ENCODE measurements at places on chromosomes 16 and 17.

DNA sequence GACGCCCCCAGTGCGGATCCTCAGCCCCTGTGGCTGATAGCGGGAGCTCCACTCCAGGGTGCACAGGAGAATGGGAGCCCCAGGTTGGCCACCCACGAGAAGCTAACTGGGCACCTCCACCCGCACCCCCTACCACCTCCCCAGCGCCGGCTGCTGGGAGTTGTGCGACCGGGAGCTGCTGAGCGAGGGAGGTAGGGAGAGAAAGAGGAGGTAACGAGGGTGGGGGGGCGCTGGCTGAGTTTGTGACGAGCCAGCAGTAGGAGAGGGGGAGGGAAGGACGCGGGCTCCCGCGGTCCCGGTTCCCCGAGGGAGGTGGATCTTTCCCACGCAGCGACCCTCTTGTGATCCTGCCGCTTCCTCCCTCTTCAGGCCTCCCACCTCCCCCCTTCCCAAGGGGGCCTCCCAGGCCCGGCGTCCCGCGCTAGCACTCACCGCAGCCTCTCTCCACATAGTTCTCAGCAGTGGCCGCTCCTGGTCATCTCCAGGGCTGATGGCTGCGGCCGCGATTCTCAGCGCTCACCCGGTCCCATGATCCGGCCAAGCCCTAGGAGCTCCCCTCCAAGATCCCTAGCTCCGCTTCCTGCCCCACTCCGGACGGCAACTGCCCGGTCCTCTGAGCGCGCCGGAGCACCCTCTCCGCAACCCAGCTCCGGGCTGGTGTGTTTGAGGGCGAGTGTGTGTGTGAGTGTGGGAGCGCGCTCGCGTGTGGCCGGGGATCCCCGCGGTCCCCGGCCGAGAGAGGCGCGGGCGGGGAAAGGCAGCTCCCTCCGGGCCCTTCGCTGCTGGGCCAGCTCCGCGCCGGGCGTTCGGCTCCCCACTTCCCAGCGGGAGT is at the start of gene GRIN2A:
GRIN2A (minus strand) TSS at position 207 of the 832 bp plus-strand sequence. CDS start 2,017 bp downstream, outside the sequence.
- no peak for DNase-seq

- DNase-seq, result no peak
These were observed 86.4 kb downstream of the FOXL1 start for GRCh38 chr16:86664522-86665318.

- no peak for DNase-seq
These were observed 588.6 kb upstream of the KIF2B start for GRCh38 chr17:53234138-53234537.

DNA sequence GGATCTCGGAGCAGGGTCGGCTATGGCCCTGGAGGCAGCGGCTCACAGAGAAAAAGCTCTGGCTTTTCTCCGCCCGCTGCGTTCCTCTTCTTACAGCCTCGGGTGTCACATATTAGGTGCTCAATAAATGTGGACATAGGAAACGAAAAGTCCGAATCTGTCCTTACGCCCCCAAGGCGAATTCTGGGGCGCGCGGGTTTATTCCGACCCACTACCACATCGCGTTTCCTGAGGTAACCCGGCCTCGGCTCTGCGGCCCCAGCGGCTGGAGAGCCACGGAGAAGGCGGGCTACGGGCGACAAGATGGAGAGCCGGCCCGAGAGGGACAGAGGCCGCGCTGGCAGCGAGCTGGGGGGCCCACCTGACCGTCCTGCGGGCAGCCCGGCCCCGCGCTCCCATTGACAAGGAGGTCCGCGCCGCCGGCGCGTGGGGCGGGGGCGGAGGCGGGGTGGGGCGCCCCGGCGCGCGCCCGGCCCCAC is 573 bp upstream of the GNAO1 start:
- no peak for DNase-seq

- no peak for DNase-seq
These were observed 693 bp downstream of the CLDN7 start for GRCh38 chr17:7261379-7262191.

GRCh38 chr16:48029768-48030167 is 126.0 kb downstream of the ABCC12 start:
- DNase-seq, result no peak

DNA sequence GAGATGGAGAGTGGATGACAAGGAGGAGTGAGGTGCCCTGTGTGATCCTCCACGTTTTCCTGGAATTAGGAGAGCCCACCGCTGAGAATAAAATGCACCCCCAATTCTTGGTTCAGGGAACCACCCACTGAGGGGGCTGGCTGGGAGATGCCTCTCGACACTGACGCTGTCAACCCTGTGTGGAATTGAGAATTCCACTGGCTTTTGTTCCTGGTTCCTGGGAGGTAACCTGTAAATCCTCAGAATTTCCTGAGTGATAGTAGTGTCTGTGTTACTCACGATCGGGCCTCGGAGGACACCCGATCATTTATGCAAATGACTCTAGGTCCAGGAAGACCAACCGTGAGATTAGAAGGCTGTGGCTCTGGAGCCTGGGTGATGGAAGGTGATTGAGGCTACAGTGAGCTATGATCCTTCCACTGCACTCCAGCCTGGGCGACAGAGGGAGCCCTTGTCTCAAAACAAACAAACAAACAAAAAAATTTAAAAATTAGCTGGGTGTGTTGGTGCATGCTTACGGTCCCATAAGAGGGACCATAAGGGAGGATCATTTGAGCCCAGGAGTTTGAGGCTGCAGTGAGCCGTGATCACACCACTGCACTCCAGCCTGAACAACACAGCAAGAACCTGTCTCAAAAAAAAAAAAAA is 11.7 kb upstream of the PRPSAP1 start:
- no peak for DNase-seq

- DNase-seq, result no peak
These were observed 3.1 kb upstream of the GSE1 start for GRCh38 chr16:85610059-85610445.

GRCh38 chr16:2086106-2086742 is 38.4 kb downstream of the TSC2 start:
- DNase-seq, result no peak

GRCh38 chr17:36529121-36529520 is 5.5 kb downstream of the MYO19 start:
- DNase-seq, result no peak

DNA sequence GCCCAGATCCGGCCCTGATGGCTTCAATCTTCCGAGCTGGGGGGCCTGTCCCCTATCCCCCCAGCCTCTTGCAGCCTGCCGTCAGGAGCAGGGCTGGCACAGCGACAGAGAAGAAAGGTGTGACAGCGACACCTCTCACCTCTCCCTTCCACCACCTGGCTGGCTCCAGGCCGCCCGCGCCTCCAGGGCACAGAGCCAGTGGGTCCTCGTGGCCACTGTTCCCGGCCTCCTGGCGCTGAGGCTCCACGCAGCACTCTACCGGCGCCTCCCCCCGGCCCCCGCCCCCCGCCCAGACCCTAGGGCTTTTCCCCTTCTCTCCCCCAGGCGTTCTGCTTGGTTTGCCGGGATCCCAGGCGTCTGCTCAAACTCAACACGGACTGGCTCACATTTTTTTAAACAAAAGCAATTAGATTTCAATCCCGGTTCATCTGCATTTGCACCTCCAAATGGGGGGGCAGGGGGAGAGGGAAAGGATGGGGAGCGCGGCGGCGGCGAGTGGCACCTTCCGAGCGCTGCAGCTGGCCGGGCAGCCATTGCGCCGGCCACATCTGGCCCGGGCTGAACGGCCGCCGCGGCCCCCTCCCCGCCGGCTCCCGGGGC is 12.8 kb upstream of the CBX8 start:
- DNase-seq, result no peak

- DNase-seq, result peak; percentile 51
These were observed 22.7 kb downstream of the TRPV3 start for GRCh38 chr17:3534881-3535252.

GRCh38 chr16:2881783-2882649 is 999 bp upstream of the FLYWCH2 start:
- peak; percentile 33 for DNase-seq

DNA sequence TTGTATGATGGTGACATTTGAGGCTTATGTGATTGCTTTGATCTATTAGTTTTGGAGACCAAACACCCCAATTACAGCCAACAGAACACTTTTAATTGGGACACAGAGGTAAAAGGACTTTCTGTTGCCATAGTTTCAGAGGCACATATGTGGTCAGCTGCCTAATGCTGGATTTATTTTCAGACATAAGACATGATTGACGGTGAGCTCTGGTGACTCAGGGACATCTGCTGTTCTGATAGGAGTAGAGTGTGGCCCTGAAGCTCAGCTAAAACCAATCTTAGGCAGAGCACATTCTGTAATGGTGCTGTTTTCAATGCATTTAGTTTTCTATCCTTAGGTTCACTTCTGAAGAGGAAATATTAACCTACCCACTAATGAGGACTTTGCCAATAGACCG is 247.1 kb downstream of the UTP18 start:
- no peak for DNase-seq

DNA sequence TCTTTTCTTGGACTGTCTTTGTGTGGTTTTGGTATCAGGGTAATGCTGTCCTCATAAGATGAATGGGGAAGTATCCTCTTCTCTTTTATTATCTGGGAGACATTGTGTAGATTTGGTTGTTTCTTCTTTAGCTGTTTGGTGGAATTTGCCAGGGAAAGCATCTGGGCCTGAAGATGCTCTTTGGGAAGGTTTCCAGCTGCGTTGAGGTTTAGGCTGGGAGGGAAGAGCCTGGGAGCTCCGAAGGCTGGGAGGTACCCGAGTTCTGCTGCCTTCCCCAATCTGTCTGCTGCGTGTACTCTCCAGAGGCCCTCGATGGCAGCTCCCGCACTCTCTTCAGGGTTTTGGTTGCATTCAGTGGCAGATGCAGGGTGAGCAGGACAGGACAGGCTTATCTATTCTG is 25.6 kb upstream of the CRISPLD2 start:
- DNase-seq, result no peak

- peak; percentile 48 for DNase-seq
These were observed 42.0 kb downstream of the FOXK2 start for GRCh38 chr17:82561429-82562035.

DNA sequence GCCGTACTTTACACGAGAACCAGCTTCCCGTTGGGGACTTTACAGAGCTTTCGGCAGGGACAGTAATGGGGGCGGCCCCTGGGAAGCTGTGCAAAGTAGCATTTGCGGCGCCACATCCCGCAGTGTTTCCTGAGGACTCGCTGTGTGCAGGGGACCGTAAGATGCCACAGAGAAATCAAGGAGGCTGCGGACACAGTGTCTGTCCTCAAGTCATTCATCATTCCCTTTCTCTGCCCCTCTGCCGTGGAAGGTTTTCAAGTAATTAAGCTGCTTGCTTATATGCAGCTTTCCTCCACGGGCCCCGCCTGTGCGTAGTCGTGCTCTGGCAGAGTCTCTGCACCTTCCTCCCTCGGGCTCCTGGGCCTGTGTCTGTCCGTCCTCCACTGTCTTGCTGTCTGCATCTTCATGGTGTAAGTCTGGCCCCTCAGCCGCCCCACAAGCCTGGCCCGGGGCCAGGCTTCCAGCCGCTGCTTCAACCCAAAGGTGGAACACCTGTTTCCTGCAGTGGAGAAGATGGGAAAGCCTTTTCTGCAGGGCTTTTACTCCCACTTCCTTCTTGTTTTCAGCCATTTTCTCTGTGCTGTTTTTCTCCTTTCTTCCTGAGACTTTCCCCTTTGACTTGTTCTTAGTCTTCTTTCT is 216.9 kb upstream of the CHMP6 start:
- no peak for DNase-seq

DNA sequence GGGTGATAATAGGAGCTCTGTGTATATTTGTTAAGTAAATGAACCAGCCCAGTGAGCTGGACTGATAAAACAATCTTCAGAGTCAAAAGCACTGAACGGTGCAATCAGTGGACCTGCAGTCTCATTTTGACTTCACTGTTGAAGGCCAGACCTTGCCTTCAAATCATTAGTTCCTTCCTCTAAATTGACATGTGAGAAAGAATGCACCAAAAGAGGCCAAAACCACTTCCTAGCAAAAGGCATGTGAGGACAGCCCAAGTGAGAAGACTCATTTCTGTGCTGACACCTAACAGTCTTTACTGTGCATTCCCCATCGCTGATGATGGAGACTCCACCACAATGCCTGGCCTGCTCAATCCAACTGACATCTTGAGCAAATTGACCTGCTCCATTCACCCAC is 10.6 kb downstream of the GTF3C1 start:
- DNase-seq, result no peak

DNA sequence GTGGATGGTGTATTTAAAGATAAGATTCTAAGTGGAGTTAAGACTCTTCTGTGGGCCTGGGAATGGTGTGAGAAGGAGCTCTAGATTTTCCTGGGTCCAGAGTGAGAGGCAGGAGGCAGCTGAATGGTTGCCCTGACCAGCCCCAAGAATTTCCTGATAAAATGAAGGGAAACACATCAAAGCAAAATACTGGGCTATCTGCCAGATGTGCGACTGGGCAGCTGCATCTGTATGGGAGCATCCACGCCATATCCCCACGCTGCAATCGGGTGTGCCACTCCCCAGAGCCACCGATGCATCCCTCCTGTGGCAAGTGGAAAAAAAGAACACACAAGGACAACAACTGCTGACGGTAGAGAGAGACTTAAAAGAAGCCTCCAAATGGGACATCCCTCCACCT is 84.3 kb upstream of the COX10 start:
- no peak for DNase-seq

- DNase-seq, result peak; percentile 8
These were observed 23.8 kb downstream of the SNX11 start for GRCh38 chr17:48131216-48131824.

DNA sequence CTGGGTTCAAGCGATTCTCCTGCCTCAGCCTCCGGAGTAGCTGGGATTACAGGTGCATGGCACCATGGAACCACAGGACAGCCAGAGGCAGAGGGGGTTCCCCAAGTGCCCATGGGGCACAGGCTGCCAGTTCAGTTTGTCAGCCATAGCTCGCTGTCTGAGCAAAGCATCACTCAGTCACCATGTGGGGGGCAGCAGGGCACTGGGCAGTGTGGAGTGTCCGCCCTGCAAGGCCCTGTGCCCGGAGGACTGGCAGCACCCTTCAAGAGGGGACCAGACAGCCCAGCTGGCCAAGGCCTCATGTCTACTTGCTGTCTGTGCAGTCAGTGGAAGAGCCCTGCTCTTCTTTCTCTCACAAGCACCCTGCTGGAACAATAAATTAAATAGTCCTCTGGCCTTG is 6.4 kb downstream of the ALYREF start:
- DNase-seq, result no peak

DNA sequence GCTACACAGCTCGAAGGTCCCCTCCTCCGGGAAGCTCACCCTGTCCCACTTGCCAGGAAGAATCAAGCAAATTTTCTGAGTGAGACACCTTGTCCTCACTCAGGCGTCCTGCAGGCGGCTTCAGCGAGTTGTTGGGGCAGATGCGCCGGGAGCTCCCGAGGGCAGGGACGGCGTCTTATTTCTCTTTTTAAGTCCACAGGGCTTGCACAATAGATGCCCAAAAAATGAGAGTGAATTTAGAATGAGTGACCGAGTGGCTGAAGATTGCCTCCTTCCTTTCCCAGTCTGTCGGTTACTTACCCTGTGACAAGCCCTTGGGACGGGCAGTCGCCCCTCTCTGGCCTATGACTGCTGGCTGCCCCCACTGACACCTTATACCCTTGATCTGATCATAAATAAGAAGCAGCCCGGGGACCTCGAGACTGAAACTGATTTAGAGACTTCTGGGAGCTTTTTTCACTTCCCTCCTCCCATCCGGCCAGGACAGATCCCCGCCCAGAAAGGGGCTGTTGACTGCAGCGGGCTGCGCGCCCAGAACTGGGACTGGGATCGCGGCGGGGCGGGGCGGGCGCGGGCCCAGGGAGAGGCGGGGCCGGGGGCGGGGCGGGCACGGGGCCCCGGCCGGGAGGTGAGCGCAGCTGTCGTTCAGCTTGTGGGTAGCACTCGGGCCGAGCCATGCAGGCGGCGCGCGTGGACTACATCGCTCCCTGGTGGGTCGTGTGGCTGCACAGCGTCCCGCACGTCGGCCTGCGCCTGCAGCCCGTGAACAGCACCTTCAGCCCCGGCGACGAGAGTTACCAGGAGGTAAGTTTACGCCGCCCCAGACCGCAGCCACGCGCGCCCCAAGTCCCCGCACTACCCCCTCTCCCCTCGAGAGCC is at the start of gene TTYH2:
TTYH2 (plus strand) TSS at position 659 of the 879 bp plus-strand sequence; CDS start at position 676, 17 bp downstream.
- peak; percentile 93 for DNase-seq
